ENCODE measurements at places on chromosomes 7 and 10.

GRCh38 chr10:69609077-69609476 lies 21.0 kb upstream of the FAM241B start:
- no peak for DNase-seq

GRCh38 chr10:30448092-30448491 lies 14.1 kb downstream of the MAP3K8 start:
- DNase-seq = no peak

DNA sequence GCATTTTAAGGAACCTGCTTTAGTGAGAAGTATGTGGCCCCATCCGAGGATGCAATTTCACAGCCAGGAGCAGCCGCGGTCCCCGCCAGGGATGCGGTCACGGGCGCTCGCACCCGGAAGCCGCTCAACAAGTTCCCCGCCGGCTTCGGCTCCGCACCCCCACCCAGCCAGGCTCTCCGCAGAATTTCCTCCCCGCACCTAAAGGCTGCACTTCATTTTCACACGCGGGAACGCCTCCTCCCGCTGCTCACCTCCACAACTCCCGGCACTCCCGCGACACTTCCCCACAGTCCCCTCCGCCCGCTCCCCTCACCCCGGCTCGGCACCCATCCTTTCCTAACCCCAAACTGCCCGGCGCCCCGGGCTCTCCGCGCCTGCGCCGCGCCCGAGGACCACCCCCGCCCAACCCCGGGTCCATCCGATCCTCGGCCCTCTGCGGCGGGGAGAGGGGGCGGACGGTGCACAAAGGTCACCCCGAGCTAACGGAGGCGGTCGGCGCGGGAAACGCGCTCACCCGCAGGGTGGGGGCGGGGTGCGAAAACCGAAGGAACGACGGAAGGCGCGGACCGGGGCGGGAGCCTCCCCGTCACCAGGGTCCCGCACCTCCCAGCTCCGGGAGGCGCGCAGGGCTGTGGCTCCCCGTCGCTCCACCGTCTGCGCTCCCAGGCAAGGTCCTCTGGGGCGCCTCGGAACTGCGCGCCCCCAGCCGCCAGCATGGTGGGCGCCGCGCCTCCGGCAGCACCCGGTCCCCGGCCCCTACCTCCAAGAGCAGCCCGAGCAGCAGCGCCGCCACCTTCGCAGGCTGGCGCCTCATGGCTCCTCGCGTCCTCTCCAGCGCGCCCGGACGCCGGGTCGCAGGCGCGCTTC lies 558 bp downstream of the VOPP1 start:
- DNase-seq = peak; percentile 75

GRCh38 chr7:69722843-69723242 lies 124.6 kb downstream of the AUTS2 start:
- DNase-seq = no peak

DNA sequence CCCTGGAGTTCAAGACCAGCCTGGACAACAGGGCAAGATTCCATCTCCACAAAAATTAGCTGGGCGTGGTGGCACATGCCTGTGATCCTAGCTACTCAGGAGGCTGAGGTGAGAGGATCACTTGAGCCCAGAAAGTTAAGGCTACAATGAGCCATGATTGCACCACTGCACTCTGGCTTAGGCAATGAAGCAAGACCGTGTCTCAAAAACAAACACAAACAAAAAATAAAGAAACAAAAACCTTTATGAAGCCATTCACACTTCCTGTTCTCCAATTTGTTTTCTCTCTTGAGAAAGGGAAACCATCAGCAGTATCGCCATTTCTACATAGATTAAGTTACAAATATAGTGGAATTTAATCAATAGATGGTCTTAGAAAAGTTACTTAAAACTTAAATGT lies 19.8 kb downstream of the YME1L1 start:
- DNase-seq = no peak

- no peak for DNase-seq
Observed at GRCh38 chr10:58950618-58951017, 225.8 kb upstream of the PHYHIPL start.

GRCh38 chr10:60968504-60968903 lies 24.5 kb upstream of the RHOBTB1 start:
- no peak for DNase-seq

DNA sequence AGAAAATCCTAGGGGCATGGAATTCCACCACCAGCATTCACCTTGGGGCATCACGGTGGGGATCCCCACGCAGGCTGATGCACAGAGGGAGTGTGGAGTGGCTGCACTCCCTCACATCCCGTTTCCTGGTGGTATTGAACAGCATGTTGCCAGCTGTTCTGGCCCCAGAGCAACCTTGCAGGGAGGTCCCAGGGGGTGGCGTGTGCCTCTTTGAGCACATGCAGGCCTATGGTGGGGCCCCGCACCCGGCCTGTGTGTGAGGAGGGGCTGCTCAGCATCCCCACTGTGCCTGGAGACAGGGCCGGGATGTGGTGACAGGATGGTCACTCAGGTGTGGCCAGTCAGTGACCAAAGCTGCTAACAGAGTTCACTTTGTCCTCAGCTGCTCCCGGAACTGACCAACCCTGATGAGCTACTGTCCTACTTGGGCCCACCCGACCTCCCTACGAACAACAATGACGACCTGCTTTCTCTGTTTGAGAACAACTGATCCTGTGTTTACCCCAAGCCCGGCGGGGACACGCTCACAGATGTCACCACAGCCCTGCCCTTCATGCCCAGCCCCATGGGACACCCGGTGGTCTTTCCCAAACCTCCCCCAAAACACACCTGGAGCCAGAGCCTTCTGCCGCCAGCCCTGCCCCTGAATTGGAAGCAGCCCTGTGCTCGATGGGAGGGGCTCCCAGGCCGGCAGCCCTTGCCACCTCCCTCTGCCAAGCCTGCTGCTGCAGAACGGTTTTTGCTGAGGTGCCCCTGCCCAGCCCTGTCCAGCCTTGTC lies 18.7 kb downstream of the ZMIZ2 start:
- no peak for DNase-seq

DNA sequence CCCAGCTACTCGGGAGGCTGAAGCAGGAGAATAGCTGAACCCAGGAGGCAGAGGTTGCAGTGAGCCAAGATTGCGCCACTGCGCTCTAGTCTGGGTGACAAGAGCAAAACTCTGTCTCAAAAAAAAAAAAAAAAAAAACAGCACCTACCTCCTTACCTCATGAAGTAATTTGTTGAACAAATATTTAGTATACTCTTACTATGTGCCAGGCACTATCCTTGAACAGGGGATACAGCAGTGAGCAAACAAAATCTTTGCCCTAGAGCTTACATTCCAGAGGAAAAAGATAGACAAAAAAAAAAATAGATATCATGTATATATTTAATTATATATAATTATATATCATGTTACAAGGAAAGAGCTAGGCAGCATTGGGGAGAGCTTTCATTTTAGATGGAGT lies 36.4 kb upstream of the HERPUD2 start:
- no peak for DNase-seq

GRCh38 chr7:157555313-157555712 lies 218.5 kb downstream of the DNAJB6 start:
- DNase-seq = no peak

- DNase-seq = no peak
Observed at GRCh38 chr10:121540732-121541395, 57.4 kb downstream of the FGFR2 start.

- DNase-seq = no peak
Observed at GRCh38 chr10:65518379-65518778, 1407.5 kb upstream of the LRRTM3 start.

- no peak for DNase-seq
Observed at GRCh38 chr7:139899328-139899955, 70.4 kb downstream of the TBXAS1 start.

GRCh38 chr7:66239467-66239856 lies 34.3 kb downstream of the TPST1 start:
- DNase-seq = no peak

DNA sequence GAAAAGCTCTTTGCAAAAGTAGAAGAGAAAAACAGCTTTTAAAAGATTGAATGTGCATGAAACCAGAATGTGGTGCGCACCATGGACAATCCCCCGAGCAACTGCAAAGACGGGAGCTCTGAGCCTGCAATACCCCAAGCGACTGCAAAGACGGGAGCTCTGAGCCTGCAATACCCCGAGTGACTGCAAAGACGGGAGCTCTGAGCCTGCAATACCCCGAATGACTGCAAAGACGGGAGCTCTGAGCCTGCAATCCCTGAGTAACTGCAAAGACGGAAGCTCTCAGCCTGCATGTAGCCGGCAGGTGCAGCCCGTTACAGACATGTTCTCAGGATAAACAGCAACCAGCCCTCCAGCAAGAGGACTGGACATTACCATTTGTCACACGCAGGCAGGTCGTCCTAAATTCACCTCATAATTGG lies 6.2 kb downstream of the ZNF775 start:
- no peak for DNase-seq

DNA sequence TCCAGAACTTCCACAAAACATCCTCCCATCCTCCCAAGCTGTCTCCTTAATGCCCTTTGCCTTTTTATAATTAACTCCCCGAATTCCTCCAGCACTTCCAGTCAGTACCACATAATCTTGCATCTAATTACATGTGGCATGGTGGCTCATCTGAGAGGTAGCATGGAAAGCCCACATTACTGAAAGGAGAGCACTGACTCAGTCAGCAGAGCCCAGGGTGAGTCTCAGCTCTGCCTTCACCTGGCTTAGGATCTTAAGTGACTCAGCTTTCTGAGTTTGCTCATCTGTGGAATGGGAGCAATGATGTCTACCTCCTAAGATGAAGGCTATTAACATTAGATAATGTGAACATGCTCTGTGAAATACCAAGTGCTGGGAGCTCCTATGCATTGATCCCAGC lies 433.9 kb downstream of the SORCS3 start:
- no peak for DNase-seq

- no peak for DNase-seq
Observed at GRCh38 chr10:103783681-103784080, 71.7 kb downstream of the SH3PXD2A start.

DNA sequence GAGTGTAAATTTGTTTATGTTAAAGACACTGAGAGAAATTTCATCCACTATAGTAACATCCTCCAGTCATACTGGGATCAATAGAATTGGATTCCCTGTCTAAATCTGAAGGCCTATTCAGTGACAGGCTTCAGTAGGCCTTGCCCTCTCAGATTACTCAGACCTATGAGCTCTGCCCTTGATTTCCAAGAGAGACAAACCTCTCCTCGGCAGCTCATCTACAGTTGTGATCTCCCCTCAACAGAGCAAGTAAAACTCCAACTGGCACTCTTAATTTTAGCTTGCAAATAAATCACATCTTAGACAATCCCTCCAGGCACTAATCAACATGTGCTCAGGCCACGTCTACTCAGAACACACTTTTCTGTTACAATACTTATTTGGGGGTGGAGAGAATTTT lies 1191.4 kb upstream of the PHF14 start:
- no peak for DNase-seq

DNA sequence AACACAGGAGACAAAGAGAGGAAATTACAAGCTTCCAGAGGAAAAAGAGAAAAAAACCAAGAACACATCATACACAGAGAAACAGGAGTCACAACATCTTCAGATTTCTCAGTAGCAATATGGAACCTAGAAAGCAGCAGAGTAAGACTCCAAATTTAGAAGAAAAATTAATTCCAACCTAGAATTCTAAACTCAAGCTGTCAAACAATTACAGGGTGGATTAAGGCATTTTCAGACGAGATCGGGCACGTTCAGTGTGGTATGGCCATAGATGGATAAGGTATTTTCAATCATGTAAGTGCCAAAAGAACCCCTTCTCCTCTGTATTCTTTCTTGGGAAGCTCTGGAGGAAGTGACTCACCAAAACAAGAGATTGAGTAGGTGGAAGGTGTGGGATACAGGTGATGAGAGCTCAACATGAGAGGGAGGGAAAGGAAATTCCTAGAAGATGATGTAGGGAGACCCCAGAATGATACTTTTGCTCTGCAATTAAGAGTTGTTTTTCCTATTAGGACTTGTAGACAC lies 51.6 kb downstream of the FAM204A start:
- no peak for DNase-seq

- DNase-seq = no peak
Observed at GRCh38 chr7:139708541-139708940, 69.3 kb downstream of the HIPK2 start.

- no peak for DNase-seq
Observed at GRCh38 chr7:106599343-106599698, 61.6 kb downstream of the CCDC71L start.

- no peak for DNase-seq
Observed at GRCh38 chr7:46932306-46932675, 649.6 kb downstream of the TNS3 start.

- no peak for DNase-seq
Observed at GRCh38 chr7:151900986-151901621, 24.2 kb upstream of the PRKAG2 start.

DNA sequence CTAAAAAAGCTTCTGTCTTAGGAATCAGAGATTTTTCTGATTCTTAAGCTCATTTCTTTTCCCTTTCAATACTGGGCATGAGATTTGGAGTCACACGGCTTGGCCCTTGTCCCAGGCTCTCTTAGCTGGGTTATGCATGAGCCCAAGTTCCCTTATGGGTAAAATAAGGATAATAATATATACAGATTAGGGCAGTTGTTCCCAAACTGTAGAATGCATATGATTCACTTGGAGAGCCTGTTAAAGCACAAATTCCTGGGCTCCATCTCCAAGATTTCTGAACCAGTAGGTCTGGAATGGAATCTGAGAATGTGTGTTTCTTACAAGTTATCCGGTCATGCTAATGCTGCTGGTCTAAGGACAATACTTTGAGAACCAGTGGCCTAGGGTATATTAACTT lies 154.0 kb downstream of the REEP3 start:
- DNase-seq = no peak

DNA sequence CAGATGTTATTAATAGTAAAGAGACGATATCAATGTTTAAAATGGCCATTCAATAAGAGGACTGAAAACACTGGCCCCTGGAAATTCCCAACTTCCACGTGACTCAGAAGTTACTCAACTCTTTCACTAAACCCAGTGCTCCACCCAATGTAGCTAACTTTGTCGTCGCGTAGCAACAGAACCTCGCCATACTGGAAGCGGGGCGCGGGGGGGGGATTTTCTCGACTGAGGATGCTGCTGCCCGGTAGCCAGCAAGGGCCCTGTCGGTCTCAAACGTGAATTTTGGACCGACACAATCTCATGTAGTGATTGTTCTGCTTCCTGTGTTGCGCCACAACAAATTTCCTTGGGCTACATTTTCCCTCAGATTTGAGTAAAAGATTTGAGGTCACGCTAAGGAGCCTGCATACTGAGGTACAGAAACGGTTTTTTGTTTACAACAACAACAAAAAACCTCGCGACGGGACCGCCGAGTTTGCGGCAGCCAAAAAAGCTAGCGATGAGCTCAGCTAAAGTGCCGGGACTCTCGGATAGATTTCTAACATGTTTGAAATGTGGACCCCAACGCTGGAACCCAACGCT lies 977 bp upstream of the SFR1 start:
- peak; percentile 68 for DNase-seq
